H4 (cell line): ENCODE measurements at places on chromosomes 1 and 21. TPM values are rescaled to one million over a fixed set of nuclear protein-coding genes. Genes with fewer than 3 reads are reported as not detected.

DNA sequence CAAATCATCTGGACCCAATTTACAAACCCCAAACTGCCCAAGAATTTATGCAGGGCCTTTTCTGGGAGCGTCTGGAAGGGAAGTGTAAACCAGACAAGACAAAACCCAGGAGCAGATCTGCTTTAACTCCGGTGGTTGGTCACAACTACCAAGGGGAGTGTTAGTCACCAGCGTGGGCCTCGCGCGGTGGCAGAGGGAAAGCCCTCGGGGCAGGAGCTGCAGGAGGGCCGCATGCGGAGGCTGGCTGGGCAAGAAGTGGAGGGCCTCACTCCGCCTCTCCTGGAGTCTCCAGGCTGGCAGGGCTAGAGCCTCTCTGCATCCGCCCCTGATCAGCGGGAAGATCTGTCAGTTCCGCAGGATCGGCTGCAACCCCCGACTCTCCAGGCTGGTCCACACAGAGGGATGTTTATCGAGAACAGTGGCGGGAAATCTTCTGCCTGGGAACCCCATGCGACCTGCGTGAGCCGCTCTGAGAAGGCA is 2.0 kb downstream of the COL24A1 start:
- no peak for DNase-seq

DNA sequence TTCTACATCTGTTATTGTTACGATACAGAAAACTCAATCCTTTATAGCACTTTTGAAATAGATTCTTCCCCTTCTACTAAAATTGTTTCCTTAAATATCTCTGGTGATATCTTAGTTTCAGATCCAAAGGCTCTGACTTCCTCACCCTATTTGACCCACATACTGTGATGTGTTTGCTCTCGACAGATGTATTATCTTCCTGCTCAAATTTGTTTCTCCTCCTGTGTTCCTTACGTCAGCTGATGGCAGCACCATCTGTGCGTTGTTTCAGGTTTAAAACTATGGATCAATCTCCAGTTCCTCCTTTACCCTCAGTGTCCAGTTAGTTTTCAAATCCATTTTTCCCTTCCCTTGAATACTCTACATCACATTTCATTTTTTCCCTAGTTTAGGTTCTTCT is 274.4 kb downstream of the RYR2 start:
- no peak for DNase-seq

DNA sequence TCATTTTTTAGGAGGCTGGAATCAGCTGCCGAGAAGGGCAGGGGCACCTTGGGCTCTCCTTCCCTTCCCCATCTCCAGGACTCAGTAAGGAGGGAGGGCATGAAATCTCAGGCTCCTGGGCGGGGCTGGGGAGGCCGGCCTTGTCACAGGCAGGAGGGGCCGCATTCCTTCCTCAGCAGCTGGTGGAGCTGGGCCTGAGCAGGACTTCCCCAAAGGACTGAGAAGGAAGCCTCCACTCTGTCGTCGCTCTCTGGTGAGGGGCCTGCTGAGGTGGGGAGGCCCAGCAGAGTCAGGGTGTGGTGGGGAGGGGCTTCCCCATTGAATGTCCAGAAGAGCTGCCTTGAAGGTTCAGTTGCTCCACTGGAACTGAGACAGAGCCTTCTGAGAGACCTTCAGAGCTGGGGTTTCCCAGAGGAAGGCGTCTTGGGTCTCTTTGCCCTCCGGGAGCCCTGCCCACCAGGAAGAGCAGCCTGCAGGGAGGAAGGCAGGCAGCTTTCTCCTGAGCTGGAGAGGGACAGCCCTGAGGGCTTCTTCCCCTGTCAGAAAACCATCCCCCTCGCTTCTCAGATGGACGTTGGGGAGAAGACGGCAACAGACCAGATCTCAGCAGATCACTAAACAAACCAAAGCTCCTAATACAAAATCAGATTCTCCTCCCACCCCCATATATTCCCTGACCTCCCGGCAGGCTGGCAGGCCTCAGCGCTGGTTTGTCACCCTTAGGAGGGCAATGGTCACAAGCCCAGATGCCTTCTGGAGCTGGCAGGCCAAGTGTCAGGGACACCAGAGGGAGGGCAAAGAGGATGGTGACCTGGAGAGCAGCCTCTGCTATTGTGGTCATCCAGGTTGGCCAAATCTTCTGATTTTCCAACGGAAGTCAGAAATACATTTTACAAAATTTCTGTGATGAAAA is 10.7 kb downstream of the KCNA10 start:
- no peak for DNase-seq

GRCh38 chr1:27535386-27535785 is 45.4 kb upstream of the WASF2 start:
- no peak for DNase-seq

- no peak for DNase-seq
Observed at GRCh38 chr1:21641967-21642739, 27.0 kb downstream of the RAP1GAP start.

Gene LYST
- total RNA-seq: 3.8 and 8.4 TPM in 2 replicates

Gene LCE2A
- total RNA-seq: not detected in 2 replicates

Gene TMEM125
- not detected in 2 replicates for total RNA-seq

GRCh38 chr1:99565606-99566289 is 80.2 kb upstream of the PALMD start:
- no peak for DNase-seq

Gene RGS1
- 2.4 and 4.5 TPM in 2 replicates for total RNA-seq

Gene KRTAP22-1
- not detected in 2 replicates for total RNA-seq

Gene PTGFR
- 0.12 and 0.39 TPM in 2 replicates for total RNA-seq

DNA sequence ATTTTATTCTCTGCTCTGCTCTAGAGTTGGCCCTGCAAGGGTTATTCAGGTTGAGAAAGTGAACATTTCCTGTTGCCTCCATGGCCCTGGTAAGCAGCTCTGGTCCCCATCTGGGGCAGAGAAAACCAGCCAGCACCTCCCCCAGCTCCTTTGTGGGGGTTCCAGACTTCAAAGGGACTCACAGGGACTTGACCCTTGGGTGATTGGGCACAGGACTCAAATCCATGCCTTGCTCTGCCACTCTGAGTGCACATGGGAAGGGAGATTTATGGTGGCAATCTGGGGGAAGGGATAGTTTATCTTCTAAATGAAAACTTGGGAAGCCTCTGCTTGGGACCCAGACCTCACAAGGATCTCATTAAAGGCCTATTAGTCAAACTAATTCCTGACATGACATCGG is 212.8 kb downstream of the FOXD2 start:
- no peak for DNase-seq

Gene SPRR2F
- not detected in 2 replicates for total RNA-seq

Gene COL24A1
- 0.78 and 0.91 TPM in 2 replicates for total RNA-seq
